GM18507 (cell line): ENCODE measurements at places on chromosomes 7 and 10.

- DNase-seq = no peak
Measured at GRCh38 chr7:131462059-131462458, 94.4 kb downstream of the PODXL start.

DNA sequence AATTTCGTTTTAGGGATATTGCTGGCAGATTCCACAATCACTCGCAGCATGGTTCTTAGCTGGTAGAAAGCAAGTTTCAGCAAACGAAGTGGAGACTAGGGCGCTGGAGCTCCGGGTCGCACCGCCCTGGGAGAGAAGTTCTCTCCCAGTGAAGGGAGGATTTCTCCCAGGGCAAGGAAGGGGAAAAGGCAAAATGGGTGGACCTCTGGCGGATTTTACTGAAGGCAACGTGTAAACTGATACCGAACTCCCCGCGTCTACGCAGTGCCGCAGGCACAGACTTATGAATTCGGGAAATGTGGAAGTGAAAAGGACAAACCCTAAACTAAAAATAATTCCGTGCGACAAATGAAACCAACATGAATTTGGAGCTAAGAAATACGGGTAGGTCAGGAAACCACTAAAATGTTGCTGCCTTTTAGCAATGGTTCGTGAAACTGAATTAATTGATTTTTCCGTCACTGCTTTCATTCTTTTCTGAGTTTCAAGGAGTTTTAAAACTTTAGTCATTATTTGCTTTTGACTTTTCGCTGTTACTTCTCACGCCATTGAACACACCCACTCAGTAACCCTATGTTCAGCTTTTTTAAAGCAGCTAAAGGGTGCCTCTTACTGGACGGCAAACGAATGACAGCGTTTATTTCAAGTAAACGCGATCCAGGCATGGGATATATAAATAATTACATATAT lies at the start of gene MYOF:
Gene MYOF, minus strand, starts transcription at position 190 of the 690 bp plus-strand sequence. Its CDS starts 140 bp downstream, at position 50.
- peak; percentile 58 for DNase-seq

- no peak for DNase-seq
Measured at GRCh38 chr10:42753507-42754154, 29.0 kb upstream of the BMS1 start.

GRCh38 chr7:79529881-79530235 lies 76.4 kb upstream of the MAGI2 start:
- DNase-seq = no peak

DNA sequence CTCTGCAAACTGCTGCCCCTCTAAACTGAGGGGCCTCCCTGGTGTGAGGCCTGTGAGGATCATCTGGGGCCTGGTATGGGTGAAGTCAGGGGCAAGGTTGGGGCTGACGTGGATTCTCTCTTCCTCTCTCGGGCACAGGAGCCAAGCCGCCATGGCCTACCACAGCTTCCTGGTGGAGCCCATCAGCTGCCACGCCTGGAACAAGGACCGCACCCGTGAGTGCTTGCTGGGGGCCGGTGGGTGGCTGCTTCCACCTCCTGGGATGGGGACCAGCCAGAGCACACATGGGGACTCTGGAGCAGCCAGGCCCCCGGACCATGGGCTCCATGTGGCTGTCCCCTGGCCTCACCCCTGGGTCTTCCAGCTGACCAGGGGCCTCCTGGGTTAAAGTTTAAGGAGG lies 11.0 kb downstream of the ARPC1B start:
- no peak for DNase-seq

GRCh38 chr7:22885797-22886261 lies 63.2 kb upstream of the TOMM7 start:
- peak; percentile 54 for DNase-seq

GRCh38 chr7:91814189-91814588 lies 66.3 kb downstream of the MTERF1 start:
- DNase-seq = no peak
